Stimulated activated naive B cell treated with anti-CD40 and anti-IgM and Interleukin-4, amounts not matched to agents 10 μg/mL and 1 μg/mL and 100 μg/mL, for 72 hours (primary cell): ENCODE measurements at places on chromosomes 5 and 9.

GRCh38 chr5:135986891-135987401 is 32.2 kb upstream of the LECT2 start:
- H3K4me3 ChIP-seq = no peak overlapping the region
- H3K36me3 ChIP-seq = no peaks in the 10 kb centered on the region
- no peak overlapping the region for H3K27ac ChIP-seq
- peaks cover 9% of the 10 kb centered on the region for H3K27me3 ChIP-seq
- DNase-seq = no peak
- H3K4me1 ChIP-seq = no peaks in the 10 kb centered on the region

- DNase-seq = no peak
- H3K27me3 ChIP-seq = no peaks in the 10 kb centered on the region
- H3K4me1 ChIP-seq = no peaks in the 10 kb centered on the region
- H3K27ac ChIP-seq = no peak overlapping the region
- no peaks in the 10 kb centered on the region for H3K36me3 ChIP-seq
These were observed 221.6 kb downstream of the NFIB start for GRCh38 chr9:14092344-14092743.

GRCh38 chr9:2234371-2234893 is 219.3 kb downstream of the SMARCA2 start:
- H3K4me1 ChIP-seq = peaks cover 2% of the 10 kb centered on the region
- DNase-seq = no peak
- H3K27me3 ChIP-seq = no peaks in the 10 kb centered on the region
- H3K27ac ChIP-seq = no peak overlapping the region

GRCh38 chr9:114470121-114470520 is 35.2 kb downstream of the WHRN start:
- no peak overlapping the region for H3K4me3 ChIP-seq
- peaks cover 31% of the 10 kb centered on the region for H3K36me3 ChIP-seq
- H3K4me1 ChIP-seq = peaks cover 9% of the 10 kb centered on the region
- H3K27ac ChIP-seq = no peak overlapping the region

DNA sequence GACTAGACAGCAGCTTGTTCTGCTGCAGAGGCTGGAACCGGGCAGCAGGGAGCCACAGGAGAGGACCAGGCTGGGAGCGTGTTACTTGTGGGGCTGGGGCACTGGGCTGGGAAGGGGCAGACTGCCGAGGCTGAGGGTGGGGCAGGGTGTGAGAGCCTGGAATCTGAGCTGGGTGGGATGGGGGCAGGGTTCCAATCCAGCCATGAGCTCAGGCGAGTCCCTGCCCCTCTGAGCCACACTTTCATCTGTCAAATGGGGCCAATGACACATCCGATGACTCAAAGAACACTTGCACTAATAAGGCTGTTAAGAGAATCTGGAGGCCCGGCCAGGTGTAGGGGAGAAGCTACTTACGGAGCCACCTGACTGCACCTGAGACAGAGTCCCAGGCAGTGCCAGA is 18.7 kb upstream of the WDR38 start:
- DNase-seq = no peak
- no peak overlapping the region for H3K27ac ChIP-seq
- no peaks in the 10 kb centered on the region for H3K36me3 ChIP-seq
- no peak overlapping the region for H3K4me3 ChIP-seq
- peaks cover 8% of the 10 kb centered on the region for H3K4me1 ChIP-seq

DNA sequence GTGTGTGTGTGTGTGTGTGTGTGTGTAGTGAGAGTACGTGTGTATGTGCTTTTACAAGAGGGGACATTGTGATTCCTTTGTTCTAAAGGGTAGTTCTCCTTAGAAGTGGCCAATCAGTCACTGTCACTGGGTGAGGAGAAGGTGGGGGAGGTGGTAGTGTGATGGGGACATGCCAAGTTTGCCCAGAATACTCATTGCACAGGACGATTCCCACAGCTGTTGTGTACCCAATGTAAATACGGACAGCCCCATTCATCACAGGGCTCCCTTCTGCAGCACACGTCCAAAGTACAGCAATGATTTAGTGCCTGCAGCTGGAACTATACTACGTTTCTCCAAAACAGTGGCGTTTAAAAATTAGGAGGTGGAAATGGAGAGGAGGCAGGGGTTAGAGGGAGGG is 287.8 kb downstream of the TLR4 start:
- no peak overlapping the region for H3K27ac ChIP-seq
- peaks cover 19% of the 10 kb centered on the region for H3K27me3 ChIP-seq
- no peak overlapping the region for H3K4me3 ChIP-seq
- no peaks in the 10 kb centered on the region for H3K36me3 ChIP-seq
- no peak for DNase-seq

DNA sequence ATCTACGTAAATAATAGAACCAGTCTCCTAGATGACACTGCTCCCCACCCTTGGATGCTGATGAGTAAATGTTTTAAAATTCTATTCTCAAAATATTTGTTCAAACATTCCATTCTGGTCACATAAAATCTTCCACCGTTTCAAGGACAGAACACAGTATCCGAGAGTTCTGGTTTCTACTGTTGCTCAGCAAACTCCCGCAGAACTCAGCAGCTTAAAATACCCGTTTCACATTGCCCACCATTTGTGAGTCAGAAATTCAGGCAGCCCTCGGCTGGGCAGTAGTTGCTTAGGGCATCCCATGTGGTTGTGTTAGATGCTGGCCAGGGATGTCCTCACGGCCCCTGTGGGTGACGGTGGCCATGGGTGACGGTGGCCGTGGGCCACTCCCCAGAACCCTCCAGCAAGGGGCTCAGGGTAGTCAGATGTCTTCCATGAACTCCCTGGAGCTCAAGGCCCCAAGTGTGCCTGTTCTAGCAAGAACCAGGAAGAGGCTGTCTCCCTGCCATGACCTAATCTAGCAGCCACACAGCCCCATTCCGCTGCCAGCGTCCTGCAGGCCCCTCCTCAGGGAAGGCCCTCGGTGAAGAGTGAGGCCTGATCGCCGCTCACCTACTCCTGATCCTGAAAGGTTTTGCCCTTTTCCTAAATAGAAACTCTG is 17.4 kb downstream of the MGAT1 start:
- H3K4me3 ChIP-seq = no peak overlapping the region
- H3K36me3 ChIP-seq = peaks cover 17% of the 10 kb centered on the region
- peak overlapping the region; percentile 92 for H3K27ac ChIP-seq
- DNase-seq = no peak
- H3K4me1 ChIP-seq = peaks cover 62% of the 10 kb centered on the region

GRCh38 chr9:132597073-132597775 is 14.8 kb downstream of the BARHL1 start:
- DNase-seq = no peak
- H3K4me1 ChIP-seq = peaks cover 13% of the 10 kb centered on the region
- peaks cover 88% of the 10 kb centered on the region for H3K36me3 ChIP-seq
- H3K27ac ChIP-seq = no peak overlapping the region
- no peak overlapping the region for H3K4me3 ChIP-seq

GRCh38 chr5:13994621-13995253 is 50.2 kb upstream of the DNAH5 start:
- no peak overlapping the region for H3K4me3 ChIP-seq
- H3K4me1 ChIP-seq = no peaks in the 10 kb centered on the region

- H3K27me3 ChIP-seq = no peaks in the 10 kb centered on the region
- H3K4me3 ChIP-seq = no peak overlapping the region
- no peak overlapping the region for H3K27ac ChIP-seq
- no peak for DNase-seq
These were observed 454.2 kb downstream of the PDE4D start for GRCh38 chr5:59439303-59439702.

GRCh38 chr5:130526708-130527107 is 622.4 kb downstream of the CHSY3 start:
- no peak overlapping the region for H3K4me3 ChIP-seq
- H3K36me3 ChIP-seq = no peaks in the 10 kb centered on the region
- H3K27ac ChIP-seq = no peak overlapping the region
